Stimulated activated CD8-positive, alpha-beta memory T cell treated with anti-CD3 and anti-CD28 coated beads, Interleukin-15, amount 100 ng/mL, for 48 hours (primary cell): ENCODE measurements at places on chromosomes 4 and X.

DNA sequence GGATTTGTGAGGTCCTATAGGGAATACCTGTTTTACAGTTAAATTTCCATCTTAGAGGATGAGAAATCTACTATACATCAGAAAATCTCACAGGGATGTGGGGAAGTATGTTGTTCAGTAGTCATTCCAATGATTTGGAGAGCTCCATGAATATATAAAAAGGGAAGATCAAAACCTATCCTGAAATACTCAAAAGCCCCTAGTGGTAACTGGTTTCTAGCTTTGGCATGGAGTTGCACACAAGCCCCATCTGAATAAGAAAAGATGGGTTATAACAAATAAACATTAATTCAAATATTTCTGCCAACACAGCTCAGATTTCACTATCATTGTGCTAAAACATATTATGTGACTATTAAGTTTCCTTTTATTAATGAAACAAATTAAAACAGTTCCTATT lies 101.6 kb downstream of the FBXO8 start:
- DNase-seq: no peak

DNA sequence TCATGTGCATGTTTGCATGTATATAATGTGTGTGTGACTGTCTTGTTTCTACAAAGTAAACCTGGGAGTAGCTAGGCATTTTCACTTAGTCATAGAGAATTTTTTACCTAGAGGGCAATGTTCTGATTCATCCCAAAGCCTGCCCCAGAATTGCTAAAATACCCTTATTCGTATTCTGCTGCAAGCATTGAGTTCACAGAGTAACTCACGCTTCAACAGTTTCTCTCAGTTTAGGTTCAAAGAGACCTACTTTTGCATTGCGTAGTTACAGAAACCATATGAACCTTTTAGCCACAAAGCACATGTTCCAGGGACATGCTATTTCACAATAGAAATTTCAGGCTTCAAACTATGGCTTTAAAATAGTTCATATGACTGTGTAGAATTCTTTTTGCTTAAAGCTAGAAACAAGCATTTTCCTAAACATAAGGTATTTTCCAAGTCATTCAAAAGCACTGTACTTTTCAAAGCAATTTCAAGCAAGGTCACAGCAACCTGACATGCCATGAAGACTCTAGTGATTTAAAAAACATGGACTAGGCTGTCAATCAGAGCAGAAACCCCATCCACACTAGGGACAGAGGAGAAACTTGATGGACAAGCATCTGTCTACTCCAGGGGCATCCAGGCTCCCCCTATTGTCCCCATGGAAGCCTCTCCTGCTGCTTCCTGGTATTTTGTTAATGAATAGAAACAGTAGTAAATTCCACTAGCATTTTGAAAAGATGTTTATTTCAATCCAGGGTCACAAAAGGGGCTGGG lies 81.5 kb upstream of the MAPK10 start:
- no peak for DNase-seq

DNA sequence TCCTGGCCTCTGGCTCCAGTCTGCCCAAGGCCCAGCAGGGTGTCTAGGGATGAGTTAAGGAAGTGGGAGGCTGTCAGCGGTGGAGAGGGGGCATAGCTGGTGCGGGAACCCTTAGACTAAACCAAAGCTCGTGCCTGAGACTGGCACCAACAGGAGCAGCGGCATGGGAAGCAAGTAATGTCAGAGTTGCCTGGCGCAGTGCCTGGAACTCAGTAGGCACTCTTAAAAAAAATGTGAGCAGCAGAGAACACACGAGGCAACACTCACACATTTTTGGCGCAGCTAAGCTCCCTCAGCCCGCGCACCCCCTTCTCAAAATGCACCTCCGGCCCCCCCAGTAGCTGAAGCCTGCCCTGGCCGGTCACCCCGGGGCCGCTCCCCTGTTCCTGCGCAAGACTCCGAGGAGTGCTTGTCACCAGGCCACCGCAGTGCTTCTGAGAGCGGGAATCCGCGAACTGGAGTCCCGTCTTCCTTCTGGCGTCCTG lies 583 bp downstream of the GABRE start:
- no peak for DNase-seq

GRCh38 chrX:18871161-18871890 lies 112.6 kb downstream of the PHKA2 start:
- no peak for DNase-seq

GRCh38 chr4:118086344-118086743 lies 52.1 kb downstream of the NDST3 start:
- peak; percentile 3 for DNase-seq

GRCh38 chrX:69615779-69616456 lies at the start of gene EDA:
TSS of gene EDA (plus strand) at chrX:69616113.
- DNase-seq: peak; percentile 32

- no peak for DNase-seq
Observed at GRCh38 chr4:88059766-88060165, 52.3 kb downstream of the PKD2 start.

GRCh38 chr4:142419712-142420111 lies 426.4 kb downstream of the INPP4B start:
- DNase-seq: no peak

DNA sequence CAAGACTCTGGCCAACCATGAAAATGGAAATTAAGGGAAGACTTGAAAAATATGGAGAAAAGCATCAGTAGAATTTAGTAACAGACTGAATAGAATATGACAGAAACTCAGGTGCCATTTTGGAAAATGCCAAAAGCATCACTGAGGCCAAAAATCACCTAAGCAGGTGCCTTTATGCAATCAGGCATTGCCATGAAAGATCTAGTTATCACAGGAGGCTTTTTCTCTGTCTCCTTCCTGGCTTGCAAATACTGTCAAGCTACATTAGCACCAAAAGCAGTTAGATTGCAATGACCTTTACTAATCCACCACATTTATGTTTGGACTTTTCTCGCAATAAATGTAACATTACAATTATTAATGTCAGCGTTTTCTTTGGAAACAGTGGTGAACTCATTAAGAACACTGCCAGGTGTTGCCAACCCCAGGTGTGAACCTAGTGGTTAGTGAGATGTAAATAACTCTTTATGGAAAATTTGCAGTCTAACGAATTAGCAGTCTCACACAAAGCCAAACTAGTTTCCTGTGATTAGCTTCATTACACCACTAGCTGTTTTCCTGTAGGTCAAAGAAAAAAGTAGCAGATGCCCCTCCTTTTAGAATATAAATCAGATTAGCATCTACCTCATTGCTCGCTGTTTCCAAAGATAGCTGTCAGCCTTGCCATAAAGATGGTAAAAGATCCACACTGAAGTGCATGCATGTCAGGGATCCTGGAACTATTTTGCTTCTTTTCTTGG lies 1568.4 kb upstream of the TENM3 start:
- no peak for DNase-seq

- DNase-seq: no peak
Observed at GRCh38 chr4:126664839-126665238, 967.9 kb upstream of the INTU start.

- DNase-seq: no peak
Observed at GRCh38 chrX:129762448-129762847, 17.3 kb upstream of the SASH3 start.

GRCh38 chrX:42837101-42837726 lies 59.3 kb upstream of the PPP1R2C start:
- DNase-seq: no peak

DNA sequence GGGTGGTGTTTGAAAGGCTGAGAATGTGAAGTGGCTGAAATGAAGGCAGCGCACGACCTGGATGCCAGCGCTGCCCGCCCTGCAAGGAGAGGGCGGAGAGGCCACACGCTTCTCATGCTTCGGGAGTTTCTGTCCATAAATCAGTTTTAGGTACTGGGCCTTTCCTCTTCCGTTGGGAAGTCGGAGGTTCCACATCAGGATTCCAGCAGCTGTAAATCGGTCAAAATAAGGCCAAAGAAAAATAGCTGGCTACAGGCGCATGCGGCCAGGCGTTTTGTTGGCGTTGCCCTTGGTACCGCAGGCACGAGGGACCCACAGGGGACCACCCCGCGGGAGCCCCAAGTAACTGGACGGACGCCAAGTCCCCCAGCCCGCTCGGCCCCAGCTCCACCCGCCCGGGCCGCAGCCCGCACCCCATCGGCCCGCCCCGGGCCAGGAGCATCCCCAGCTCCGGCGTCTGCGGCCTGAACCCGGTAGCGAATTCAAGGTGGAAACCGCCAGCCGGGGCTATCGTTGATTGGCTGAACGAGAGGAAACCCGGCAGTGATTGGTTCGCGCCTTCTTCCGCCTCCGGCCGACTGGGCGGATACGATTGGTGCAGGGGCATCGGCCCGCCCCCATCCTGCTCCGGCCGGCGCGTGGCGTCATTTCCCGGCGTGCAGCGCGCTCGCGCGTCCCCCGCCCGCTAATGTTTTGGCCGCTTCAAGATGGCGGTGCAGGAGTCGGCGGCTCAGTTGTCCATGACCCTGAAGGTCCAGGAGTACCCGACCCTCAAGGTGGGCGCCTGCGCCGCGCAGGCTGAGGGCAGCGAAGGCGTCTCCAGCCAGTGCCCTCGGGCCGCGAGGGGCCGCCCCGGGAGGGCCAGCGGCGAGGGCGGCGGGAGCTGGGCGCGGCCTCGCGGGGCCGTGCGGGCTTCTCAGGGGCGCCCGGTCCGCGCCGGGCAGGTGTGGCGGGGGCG lies at the start of gene MAEA:
MAEA (plus strand) TSS at position 685 of the 958 bp plus-strand sequence; CDS start at position 708, 23 bp downstream.
- DNase-seq: peak; percentile 94

GRCh38 chrX:141894733-141895132 lies 9.0 kb upstream of the MAGEC1 start:
- no peak for DNase-seq

DNA sequence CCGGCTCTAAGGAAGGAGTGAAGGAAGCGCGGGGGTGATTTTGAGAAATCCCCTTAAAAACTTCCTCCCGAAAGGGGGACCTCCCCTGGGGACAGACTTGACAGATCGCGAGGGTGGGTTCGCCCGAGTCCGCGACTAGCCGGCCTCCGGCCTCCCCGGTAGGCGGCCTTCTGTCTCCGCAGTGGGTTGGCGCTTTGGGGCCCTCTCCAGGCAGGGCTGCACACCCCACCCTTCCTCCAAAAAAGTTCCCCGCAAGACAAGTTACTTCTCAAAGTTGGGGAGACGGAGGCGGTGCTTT lies 24.8 kb downstream of the HOPX start:
- peak; percentile 59 for DNase-seq

GRCh38 chr4:143054971-143055370 lies 129.7 kb upstream of the USP38 start:
- DNase-seq: no peak

DNA sequence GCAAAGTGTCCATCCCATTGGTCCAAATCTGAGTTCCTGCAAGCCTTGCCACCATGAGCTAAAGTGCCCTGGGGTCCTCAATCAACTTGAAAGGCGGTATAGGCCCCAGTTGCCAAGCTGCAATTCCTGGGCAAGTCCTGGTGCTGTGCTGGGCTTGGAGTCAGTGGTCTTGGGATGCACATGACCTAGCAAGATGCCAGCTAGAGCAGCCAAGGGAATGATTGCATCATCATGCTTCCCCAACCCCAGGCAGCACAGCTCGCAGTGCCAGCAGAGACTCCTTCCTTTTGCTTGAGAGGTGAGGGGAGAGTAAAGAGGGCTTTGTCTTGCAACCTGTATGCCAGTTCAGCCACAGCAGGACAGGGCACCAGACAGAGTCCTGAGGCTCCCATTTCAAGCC lies 50.5 kb downstream of the KCNIP4 start:
- no peak for DNase-seq

DNA sequence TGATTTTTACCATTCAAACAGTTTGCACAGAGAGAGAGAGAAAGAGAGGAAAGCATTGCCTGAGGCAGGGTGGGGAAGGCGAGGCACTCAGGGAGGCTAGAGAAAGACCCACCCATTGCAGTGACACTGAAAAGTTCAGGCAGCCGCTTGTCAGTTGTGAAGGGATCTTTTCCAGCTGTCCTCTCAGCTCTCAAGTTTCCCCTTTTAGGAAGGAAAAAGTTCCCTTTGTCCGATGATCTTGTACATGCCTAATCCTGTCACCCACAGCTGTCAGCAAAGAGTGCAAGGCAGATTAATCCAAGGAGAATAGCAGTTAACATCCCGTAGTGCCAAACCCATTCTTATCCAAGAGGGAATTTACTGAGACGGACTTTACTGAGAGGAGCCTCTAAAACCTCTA lies 255.0 kb downstream of the MAGEB5 start:
- no peak for DNase-seq

GRCh38 chrX:134981910-134982309 lies 8.9 kb upstream of the SMIM10 start:
- no peak for DNase-seq

- DNase-seq: no peak
Observed at GRCh38 chrX:153365670-153366069, 31.7 kb downstream of the ZNF275 start.

GRCh38 chr4:107708225-107708624 lies 11.8 kb downstream of the PAPSS1 start:
- DNase-seq: no peak

- DNase-seq: no peak
Observed at GRCh38 chr4:138222046-138222445, 20.1 kb downstream of the SLC7A11 start.

- DNase-seq: no peak
Observed at GRCh38 chr4:99859618-99860017, 34.6 kb downstream of the LAMTOR3 start.

DNA sequence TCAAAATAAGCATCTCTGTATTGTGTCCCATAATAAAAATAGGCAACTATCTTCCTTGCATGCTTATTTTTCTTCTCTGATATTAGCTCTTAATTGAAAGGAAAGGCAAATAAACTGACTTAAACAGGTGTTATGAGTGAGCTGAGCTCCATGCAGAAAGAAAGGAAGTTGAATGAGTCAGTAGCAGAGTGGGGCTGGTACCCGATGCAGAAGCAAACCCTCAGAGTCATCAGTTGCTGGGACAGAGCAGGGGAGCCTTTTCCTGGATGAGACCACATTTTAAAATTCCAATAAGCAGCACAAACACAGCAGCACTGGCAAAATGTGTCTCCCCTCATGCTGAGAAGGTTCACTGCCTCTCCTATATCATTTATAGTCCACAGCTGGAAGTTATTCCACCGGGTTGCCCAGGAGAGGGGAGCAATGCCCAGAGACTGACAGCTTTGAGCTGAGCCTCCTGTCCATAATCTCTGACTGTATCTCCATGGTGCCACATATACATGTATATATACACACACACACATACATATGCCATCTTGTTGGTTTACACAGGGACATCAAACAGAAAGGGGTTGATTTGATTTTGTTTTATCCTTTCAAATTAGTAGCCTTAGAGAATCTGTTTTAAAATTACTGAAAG lies 274.3 kb upstream of the PPARGC1A start:
- DNase-seq: no peak

- no peak for DNase-seq
Observed at GRCh38 chrX:57211906-57212305, 74.6 kb upstream of the FAAH2 start.

DNA sequence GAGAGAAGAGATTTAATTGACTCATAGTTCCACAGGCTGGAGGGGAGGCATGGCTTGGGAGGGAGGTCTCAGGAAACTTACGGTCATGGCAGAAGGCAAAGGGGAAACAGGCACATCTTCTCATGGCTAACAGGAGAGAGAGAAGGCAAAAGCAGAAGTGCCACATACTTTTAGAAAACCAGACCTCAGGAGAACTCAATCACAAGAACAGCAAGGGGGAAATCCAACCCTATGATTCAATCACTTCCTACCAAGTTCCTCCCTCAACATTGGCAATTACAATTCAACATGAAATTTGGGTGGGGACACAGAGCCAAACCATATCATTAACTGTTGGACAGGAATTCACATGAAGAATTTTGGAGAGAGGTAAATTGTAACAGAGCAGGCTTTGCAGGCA lies 485.3 kb upstream of the PITX2 start:
- DNase-seq: no peak

GRCh38 chrX:48890934-48891401 lies 6.6 kb downstream of the TIMM17B start:
- no peak for DNase-seq

GRCh38 chrX:76931518-76931917 lies 504.0 kb downstream of the MAGEE1 start:
- no peak for DNase-seq

- no peak for DNase-seq
Observed at GRCh38 chr4:1126506-1126905, 13.1 kb upstream of the RNF212 start.
